ENCODE measurements at places on chromosomes 12 and 14.

GRCh38 chr12:124939079-124939420 lies 24.6 kb upstream of the UBC start:
- peak; percentile 67 for DNase-seq

GRCh38 chr12:27048822-27049752 lies 26.7 kb downstream of the MED21 start:
- DNase-seq: peak; percentile 31

DNA sequence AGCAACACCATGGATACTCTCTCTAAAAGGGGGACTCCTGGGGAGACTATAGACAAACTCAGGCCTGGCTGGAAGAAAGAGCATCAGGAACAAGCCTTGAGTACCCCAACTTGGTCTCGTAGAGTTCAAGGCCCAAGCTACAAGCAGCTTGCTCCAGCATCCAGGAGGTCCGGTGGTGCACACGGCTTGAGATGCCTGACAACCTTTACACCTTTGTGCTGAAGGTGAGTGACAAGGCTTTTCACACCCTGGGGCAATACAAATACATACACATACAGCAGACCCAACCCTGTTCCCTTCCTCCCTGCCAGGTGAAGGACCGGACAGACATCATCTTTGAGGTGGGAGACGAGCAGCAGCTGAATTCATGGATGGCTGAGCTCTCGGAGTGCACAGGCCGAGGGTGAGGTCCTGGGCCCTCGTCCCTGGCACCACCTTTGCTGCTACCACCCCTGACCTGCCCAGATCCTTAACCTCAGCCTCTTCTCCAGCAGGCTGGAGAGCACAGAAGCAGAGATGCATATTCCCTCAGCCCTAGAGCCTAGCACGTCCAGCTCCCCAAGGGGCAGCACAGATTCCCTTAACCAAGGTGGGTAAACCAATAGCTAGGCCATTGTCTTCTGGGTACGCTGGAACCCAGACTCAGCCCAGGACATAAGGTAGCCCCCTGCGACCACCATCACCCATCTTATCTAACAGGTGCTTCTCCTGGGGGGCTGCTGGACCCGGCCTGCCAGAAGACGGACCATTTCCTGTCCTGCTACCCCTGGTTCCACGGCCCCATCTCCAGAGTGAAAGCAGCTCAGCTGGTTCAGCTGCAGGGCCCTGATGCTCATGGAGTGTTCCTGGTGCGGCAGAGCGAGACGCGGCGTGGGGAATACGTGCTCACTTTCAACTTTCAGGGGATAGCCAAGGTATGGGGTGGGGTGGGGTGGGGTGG lies 41.2 kb downstream of the SH2B3 start:
- no peak for DNase-seq

- no peak for DNase-seq
Measured at GRCh38 chr12:114501474-114501807, 95.5 kb upstream of the TBX5 start.

DNA sequence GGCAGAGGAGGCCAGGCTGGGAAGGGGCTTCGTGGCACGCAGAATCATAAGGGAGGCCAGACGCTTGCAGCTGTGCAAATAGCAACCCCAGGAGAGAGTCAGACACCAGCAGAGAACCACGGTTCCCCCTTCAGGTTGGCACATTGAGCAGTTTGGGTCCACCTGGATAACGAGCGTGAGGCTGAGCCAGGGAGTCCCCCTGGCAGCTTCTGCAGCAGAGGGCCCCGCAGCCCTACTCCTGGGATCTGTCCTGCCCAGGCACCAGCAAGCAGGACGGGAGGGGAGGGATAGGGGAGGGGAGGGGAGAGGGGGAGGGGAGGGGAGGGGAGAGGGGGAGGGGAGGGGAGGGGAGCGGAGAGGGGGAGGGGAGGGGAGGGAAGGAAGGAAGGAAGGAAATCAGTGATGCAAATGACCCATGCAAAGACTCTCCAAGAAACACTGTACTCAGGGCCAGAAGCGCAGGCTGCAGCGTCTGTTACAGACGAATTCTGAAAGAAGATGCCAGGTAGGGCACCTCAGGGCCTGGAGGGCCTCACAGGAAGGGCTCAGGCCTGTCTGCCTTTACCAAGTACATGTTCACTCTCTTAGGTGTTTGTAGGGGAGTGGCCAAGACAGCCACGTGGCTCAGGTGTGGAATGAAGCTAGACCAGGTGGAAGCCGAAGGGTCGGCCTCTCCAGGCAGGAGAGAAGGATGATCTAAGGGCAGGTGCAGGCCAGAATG lies 32.3 kb upstream of the MMP17 start:
- no peak for DNase-seq

DNA sequence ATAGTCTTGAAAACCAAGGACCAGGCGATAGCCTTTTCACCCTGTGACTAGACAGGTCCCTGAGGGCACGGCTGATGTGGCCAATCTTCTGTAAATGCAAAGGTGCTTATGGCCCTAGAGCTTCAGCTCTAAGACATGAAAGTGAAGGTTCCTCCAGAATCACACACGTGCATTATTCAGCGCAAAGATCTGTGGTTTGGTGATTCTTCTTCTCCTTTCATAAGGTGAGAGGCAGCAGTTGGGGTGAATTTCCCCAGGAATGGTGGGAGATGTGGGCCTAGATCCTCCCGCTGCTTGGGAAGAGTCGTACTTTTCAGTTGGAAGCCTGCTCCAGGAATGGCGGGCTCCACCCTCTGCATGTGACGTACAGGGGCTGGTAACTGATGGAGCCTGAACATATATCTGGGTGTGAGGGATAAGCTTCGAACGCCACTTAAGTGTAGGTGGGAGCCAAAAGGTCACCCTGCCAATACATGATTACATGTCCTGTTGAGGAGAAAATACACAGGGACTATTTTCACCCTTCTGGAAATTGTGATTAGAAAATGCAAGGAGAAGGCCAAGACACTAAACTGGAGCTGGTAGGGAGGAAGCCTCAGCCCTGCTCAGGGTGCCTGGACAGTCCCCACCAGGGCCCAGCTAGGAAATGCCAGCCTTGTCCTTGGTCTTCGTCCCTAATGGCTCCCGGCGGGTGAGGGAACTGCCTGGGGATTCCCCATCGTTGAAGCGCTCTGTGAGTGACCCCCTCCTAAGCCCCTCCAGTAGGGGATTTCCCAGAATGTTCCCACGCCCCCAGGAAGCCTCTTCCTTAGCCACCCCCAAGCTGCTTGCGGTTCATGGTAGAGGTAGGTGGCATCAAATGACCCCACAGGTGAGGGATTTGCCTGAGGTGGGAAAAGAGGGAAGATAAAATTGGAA lies 17.6 kb downstream of the BATF start:
- no peak for DNase-seq

GRCh38 chr14:28284546-28285300 lies 481.9 kb upstream of the FOXG1 start:
- no peak for DNase-seq

GRCh38 chr12:52087961-52088820 lies 8.7 kb downstream of the SMIM41 start:
- DNase-seq: no peak

DNA sequence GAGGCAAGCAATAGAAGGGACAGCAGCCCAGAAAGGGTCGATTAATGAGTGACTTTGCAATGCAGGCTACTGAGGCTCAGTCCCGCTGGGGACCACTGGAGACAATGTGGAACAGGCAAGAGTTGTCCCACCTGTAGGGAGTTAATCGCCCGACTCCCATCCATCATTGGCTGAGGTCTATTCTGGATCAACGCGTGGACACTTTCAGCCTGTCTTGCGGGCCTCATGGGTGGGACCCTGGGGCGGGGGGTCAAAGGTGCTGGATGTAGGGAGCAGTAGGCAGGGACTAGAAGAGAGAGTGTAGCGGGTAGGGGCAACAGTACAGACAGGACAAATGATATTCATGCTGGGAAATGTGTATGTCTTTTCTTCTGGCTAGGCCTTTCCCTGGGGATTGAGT lies 6.1 kb downstream of the IFI27L2 start:
- DNase-seq: no peak

- DNase-seq: peak; percentile 98
Measured at GRCh38 chr12:122072031-122072970, 6.3 kb upstream of the MLXIP start.

GRCh38 chr12:96248136-96248931 lies 54.2 kb downstream of the ELK3 start:
- no peak for DNase-seq

DNA sequence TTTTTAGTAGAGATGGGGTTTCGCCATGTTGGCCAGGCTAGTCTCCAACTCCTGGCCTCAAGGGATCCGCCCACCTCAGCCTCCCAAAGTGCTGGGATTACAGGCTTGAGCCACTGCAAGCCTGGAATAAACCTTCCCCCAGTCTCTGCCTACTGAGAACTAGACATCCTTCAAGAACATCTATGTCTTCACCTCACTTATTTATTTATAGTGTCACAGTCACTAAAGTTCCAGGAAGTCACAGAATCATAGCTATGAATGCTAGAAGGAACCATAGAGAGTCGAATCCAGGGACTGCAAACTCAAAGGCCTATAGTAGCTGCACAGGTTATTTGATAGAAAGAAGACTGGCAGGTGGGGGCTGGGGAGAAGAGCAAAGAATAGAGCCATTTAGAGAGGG lies 44.7 kb upstream of the NUDT4 start:
- no peak for DNase-seq

DNA sequence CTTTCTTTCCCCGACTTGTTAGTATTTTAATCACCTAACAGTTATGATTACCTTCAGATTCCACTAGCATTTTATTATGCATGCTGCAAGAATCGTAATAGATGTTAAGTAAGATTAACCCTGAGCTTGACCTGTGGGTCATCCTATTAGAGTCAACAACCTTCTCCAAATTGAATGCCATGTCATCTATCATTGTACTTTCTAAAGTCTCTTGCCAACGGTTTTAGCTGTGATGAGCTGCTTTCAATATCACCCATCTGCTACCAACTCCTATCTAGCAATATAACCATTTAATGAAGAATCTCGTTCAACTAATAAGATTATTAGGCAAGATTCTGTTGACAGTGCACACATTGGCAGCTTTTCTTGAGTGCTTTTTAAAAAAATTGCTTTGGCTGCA lies 33.7 kb downstream of the DACT1 start:
- no peak for DNase-seq

DNA sequence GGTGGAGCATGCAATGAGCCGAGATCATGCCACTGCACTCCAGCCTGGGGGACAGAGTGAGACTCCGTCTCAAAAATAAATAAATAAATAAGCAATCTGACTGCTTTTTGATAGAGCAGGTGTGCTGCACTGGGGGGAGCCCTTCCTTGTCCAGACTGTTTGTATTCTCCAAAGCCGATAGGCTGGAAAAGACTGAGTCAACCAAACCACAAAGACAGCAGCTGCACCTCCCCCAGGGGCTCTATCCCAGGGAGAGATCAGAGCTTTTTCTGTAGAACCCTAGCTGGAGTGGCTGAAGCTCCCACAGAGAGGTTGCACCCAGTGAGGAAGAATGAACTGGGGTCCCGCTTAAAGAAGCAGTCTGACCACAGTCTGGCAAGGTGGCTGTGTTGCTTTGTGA lies 45.8 kb upstream of the LALBA start:
- no peak for DNase-seq

- DNase-seq: no peak
Measured at GRCh38 chr14:29645117-29645516, 282.5 kb downstream of the PRKD1 start.

GRCh38 chr12:131793243-131794022 lies 34.8 kb upstream of the MMP17 start:
- DNase-seq: no peak

- DNase-seq: no peak
Measured at GRCh38 chr14:100103250-100104005, 38.2 kb downstream of the EVL start.

GRCh38 chr14:64680714-64681065 lies 23.5 kb upstream of the PLEKHG3 start:
- no peak for DNase-seq

GRCh38 chr12:68761901-68762630 lies 16.1 kb downstream of the SLC35E3 start:
- DNase-seq: no peak

- no peak for DNase-seq
Measured at GRCh38 chr14:42277840-42278239, 671.2 kb downstream of the LRFN5 start.

- no peak for DNase-seq
Measured at GRCh38 chr14:54023027-54023426, 66.4 kb upstream of the BMP4 start.

DNA sequence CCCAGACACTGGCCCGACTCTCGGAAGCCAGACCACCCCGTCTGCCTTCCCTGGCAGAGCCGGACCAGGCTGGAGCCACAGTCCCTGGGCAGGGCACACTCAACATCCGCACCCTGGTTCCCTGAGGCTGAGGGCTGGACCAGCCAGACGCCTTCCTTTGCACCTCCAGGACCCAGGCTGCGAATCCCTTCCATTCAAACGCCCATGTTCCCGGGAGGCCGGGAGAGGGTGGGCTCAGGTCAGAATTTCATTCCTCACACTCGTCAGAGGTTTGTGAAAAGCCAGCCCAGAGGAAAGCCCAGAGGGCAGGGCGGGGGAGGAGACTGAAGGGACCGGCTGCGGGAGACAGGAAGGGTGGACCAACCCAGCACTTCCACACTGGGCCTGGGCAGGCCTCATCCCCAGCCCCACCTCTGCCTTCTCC lies 58.7 kb downstream of the LRRC74A start:
- DNase-seq: no peak

DNA sequence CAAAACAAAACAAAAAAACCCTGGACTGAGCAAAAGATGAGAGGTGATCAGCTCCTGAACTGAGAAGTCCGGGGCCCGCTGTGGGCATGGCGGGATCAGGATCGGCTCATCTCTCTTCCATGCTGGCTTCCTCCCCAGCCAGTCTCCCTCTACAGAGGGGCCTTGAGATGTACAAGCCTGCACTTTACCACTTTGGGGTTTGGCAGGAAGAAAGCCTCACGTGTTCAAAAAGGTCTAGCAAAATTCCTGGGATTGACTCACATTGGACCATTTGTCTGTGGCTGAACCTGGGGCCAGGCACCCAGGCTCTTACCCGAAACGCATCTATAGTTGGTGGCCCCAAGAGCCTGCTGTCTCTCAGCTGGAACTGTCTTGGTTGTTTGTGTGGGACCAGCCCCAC lies 89.0 kb downstream of the SLC24A4 start:
- DNase-seq: no peak

GRCh38 chr14:59116984-59117415 lies 71.5 kb upstream of the DAAM1 start:
- no peak for DNase-seq

DNA sequence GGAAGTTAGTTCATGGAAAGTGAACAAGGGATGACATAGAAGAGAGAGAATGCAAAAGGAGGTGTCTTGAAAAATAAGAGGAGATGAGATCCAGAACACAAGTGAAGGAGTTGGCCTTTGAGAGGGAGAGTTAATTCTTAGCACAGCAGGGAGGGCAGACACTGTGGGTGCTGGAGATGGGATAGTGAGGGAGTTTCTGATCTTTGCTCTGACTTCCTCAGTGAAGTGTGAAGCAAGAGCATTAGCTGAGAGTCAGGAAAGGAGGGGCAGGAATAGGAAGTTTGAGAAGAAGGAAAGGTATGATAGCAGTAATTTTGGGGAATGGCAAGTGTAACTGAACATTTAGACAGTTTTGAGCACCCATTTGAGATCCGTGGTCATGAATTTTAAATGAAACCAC lies 75.8 kb upstream of the COCH start:
- DNase-seq: no peak

- no peak for DNase-seq
Measured at GRCh38 chr12:106213662-106214061, 34.2 kb downstream of the CKAP4 start.

- DNase-seq: no peak
Measured at GRCh38 chr12:40253936-40254335, 29.1 kb downstream of the LRRK2 start.

GRCh38 chr14:80344208-80344607 lies 132.9 kb upstream of the DIO2 start:
- DNase-seq: no peak

- DNase-seq: no peak
Measured at GRCh38 chr12:31896514-31897039, 62.6 kb upstream of the RESF1 start.

GRCh38 chr12:125104982-125105381 lies 39.7 kb downstream of the AACS start:
- no peak for DNase-seq

All from LNCaP clone FGC (cell line).